ENCODE measurements at places on chromosomes 7 and 10. TPM values are rescaled to one million over a fixed set of nuclear protein-coding genes. Genes with fewer than 3 reads are reported as not detected.

SFTPA2 gene
- total RNA-seq = not detected

DNAH11 gene
- total RNA-seq = 0.14 TPM

NKX2-3 gene
- 0.07 TPM for total RNA-seq

TDRD1 gene
- total RNA-seq = not detected

GSAP gene
- 2.9 TPM for total RNA-seq

GIMAP6 gene
- not detected for total RNA-seq

TFPI2 gene
- 308 TPM for total RNA-seq

IFIT2 gene
- 2.0 TPM for total RNA-seq

MSRB2 gene
- 15.9 TPM for total RNA-seq

CREM gene
- total RNA-seq = 32.4 TPM

JMJD1C gene
- 21.7 TPM for total RNA-seq

CRYGN gene
- total RNA-seq = not detected

ABCB1 gene
- 0.22 TPM for total RNA-seq

PAPSS2 gene
- 20.0 TPM for total RNA-seq
